Stimulated activated CD4-positive, alpha-beta T cell treated with anti-CD3 and anti-CD28 coated beads, Interleukin-1b, Interleukin-23, amount 100 ng/mL, for 1 hour (primary cell): ENCODE measurements at places on chromosomes 12 and 14.
A peak's percentile ranks its signal among the peaks of the same experiment; 100 is the strongest.

- no peak for DNase-seq
These were observed 45.5 kb downstream of the DERA start for GRCh38 chr12:15956413-15957185.

DNA sequence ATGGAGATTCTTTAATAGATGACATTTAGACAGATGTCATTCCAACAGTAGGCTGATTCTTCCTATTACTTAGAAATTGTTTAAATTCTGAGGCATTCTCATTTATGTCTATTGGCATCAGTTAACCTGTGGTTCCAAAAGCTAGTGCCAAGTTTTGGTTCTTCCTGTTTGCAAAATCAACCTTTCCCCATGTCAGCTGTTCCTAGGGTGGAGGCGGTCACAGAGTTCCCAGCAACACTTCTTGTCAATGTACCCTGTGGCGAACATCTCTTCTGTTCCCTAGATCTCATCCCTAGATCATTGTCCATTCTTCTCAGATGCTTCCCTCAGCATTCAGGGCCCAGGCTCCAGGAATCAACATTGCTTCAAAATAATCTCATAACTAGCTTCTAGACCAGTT, 140.9 kb downstream of the PHLDA1 start:
- DNase-seq: no peak

DNA sequence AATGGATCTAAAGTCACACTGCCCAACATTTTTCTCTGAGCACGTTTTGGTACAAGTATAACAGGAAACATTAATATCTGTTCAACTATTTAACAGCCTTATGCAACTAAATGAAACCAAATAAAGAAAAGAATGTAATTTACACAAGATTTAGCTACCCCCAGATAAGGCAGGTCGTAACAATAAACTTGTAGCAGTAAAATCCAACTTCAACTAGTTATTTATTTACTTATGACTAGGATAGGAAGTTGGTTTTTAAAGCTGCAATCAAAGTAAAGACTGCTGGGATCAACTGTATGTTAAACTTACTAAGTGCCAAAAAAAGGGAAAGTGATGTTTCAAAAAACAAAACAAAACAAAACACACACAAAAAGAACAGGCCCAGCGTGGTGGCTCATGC, 30.9 kb downstream of the FERMT2 start:
- no peak for DNase-seq

DNA sequence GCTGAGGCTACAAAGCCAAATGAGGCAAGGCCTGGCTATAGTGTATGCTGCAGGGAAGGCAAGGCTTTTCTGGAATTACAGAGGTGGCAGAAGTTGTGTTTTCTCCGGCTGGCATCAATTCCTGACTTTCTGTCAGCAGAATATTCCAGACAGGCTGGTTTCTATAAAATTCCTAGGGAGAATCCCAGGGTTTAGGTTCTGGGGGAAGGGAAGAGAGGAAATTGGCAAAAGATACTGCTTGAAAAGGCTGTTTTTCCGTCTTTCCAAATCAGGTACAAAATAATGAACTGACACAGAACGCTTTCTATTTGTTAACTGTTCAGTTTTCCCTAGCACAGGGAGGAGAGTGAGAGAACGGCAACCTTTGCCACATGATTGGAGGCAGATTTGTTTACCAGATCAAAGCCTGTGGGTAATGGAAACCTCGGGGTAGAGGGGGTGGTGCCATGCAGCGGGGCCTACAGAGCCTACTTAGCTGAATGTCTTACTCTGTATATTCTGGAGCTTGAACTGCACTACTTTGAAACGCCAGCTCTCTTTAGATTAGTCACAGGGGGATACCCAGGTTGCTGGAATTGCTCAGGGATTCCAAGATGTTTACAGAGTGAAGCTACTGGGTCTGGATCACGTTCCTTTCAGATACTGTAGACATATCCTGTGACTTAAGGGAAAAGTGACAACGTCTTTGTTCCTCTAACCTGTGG, 65.8 kb upstream of the DACT1 start:
- no peak for DNase-seq

DNA sequence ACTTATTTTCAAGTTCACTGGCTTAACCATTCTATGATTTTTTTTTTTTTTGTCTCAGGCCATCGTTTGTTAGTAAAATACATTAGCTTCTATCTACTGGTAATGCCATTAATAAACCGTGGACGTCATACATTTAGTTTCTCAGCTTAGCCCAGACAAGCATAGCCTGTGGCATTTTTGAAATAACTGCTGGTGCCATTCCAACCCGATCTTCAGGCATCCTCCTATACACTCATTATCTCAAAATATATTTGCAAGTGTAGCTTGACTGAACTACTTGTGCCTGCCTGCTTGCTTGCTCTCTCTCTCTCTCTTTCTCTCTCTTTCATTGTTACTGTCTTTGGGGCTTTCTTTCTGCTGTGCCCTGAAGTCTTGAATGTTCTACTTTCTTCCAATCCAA, 12.7 kb upstream of the MBIP start:
- no peak for DNase-seq

DNA sequence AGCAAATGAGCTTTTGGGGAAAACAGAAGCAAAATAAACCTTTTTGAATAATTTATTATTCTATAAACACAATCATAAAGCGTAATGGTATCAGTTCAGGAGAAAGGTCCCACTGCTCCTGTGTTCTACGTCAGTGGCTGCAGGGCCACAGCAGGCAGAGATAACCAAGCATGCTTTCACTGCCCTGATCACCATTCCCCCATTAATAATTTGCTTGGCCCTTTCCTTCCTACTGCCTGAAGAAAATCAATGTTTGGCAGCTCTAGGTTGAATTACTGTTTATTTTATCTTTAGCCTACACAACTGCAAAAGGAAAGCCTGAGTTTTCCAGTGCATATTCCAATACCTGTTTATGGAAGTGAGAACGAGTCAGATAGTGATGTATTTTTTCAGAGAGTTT, 369.9 kb downstream of the DIO2 start:
- no peak for DNase-seq

GRCh38 chr12:55820679-55821078, 2.8 kb downstream of the ORMDL2 start:
- DNase-seq: no peak

GRCh38 chr12:118326991-118327390, 45.7 kb downstream of the TAOK3 start:
- no peak for DNase-seq

- DNase-seq: no peak
These were observed 67.6 kb downstream of the DENND5B start for GRCh38 chr12:31523306-31523705.

DNA sequence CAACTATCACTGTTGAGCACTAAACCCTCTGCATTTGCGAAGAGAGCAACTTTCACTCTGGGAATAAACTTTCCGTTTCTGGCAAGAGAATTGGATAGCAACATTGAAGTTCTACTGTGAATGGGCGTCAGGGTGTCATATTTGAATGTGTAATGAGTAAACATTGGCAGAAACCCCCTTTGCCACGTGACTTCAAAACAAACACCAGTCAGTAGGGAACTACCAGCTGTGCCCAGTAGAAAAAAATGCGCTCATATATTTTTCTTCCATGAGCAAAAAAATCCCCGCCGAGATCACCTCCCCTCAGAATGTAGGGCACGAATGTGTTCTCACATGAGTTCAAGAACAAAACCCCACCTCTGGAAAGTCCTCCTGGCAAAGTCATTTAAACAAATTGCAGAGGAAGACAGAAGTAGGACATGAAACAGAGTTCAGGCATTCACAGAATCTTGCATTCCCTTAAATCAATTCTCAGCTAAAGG, 80.6 kb downstream of the BTG1 start:
- DNase-seq: no peak

DNA sequence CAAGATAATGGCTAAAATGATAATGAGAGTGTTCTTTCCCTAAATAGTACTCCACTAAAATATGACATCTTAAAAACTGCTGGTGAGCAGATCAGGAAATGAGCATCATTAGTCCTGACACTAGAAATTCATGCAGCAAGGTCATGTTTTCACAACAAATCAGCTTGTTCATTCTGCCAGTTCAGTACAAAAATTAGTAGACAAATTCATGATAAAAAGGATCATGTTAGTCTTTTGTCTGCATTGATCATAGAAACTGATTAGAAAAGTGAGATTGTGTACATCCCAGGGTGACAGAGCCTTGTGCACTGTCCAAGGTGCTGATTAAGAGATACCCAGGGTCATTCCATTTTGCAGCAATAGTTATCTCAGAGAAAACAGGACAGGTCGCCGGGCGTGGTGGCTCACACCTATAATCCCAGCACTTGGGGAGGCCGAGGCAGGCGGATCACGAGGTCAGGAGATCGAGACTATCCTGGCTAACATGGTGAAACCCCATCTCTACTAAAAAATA, 163.6 kb downstream of the RIMBP2 start:
- no peak for DNase-seq

GRCh38 chr12:99057670-99058069, 412.6 kb downstream of the APAF1 start:
- no peak for DNase-seq

GRCh38 chr12:46371718-46372543, 642 bp downstream of the SLC38A2 start:
- DNase-seq: peak; percentile 33

GRCh38 chr12:7431993-7432685, 11.8 kb downstream of the CD163L1 start:
- DNase-seq: no peak

GRCh38 chr12:14841761-14842160, 1.6 kb downstream of the ART4 start:
- no peak for DNase-seq

- no peak for DNase-seq
These were observed 962.6 kb upstream of the FBXO33 start for GRCh38 chr14:40394634-40395340.

DNA sequence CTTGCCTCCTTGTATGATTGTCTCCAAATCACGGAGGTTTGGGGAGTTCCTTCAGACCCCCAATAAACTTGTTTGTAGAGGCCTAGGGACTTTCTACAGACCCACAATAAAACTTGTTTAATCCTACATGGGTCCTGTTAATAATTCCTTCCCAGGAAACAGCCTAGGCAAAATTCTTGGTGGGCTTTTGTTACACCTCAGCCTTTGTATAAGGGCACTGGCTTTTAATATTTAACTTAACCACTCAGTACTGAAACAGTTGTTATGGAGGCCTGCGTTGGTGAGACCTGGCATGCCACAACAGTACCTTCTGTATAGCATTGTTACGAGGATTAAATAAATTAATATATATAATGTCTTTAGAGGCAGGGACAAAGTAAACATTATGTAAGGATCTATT, 32.7 kb upstream of the FAR2 start:
- DNase-seq: no peak

- DNase-seq: no peak
These were observed 62.8 kb downstream of the TSHR start for GRCh38 chr14:81018251-81018650.

DNA sequence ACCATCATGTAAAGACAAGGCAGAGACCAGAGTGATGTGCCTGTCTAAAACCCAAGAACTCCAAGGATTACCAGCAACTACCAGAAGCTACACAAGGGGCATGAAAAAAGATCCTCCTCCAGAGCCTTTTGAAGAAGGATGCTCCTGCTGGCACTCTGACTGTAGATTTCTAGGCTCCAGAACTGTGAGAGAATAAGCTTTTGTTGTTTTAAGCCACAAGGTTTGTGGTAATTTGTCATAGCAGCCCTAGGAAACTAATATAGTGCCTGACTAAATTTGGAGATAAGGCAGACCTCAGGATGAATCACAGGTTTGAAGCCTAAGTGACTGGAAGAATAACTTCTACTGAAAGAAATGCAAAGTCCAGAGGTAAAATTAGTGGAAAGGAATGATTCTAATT, 132.9 kb downstream of the CEP83 start:
- DNase-seq: no peak

DNA sequence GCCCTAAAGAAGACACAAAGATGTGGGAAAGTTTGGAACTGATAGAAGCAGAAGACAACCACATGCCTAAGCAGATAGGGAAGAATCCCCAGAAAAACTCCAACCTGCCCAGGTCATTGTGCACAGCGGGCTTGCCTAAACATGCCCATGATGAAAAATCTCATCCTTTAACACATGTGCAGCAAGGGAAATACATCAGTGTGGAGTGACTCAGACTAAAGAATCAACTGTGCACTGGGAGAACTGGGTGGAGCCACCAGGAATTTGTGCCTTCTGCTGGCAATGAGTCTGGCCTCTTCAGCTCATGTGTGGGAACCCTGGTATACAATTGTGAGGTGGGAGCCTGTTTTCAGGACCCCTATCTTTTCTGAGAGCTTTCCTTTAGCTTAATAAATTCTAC, 398.5 kb downstream of the FSCB start:
- DNase-seq: no peak

DNA sequence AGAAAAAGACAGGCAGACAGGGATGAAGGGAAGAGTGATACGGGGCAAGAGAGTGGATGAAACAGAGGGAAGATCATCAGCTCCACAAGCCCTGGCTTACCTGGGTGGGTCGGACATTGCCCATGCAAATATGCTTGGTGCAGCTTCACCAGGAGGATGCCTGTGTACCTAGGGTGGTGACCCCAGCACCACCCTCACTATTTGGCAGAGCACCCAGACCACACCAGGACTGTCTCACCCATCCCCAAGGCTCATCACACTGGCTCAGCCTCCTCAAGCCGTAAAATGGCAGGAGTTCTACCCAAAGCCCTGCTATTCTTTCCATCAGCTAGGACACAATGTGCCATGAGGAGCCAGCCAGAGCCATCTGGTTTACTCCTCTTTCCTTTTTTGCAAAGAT, 3.0 kb downstream of the GALNT8 start:
- no peak for DNase-seq

- no peak for DNase-seq
These were observed 166.7 kb upstream of the E2F7 start for GRCh38 chr12:77232045-77232444.

DNA sequence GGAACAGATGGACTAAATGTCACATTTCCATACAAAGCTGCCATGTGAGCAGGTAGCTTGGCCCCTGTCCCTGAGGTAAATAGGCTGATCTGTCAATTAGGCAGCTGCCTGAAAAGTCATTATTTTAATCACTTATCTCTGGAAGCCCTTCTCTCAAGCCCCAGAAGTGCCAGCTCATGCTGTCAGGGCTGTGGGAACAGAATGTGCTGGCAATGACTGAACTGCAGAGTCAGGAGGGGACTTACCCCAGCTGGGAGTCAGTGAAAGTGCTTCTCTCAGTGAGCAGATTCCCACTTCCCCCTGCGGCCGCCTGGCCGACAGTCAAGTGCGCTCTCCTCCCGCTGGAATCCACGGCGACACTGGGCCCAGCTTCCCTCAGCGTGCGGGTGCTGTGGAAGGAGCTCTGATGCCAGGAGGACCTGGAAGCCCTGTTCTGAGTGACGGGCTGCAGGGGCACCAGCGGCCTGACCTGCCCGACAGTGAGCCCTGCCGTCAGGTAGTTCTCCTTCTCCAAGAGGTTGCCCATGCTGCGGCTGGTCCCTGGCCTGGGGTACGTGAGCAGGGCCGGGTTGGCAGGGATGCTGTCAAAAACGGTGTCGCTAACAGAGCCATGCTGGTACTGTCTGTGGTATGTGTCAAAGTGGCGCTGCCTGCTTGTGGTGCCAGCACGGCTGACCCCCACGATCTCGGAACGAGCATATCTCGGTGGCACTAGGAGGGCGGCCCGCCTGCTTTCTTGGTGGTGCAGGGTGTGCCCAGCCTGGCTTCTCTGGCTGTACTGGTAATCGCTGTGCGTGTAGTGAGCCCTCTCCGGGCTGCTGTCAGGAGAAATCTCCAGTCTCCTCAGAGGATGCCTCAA, 18.7 kb downstream of the PKP2 start:
- no peak for DNase-seq
